ENCODE measurements at places on chromosomes 13 and 19.

- DNase-seq: no peak
Observed at GRCh38 chr19:7610491-7611240, 15.0 kb downstream of the CAMSAP3 start.

- no peak for DNase-seq
Observed at GRCh38 chr19:15900504-15900903, 2.6 kb upstream of the CYP4F2 start.

DNA sequence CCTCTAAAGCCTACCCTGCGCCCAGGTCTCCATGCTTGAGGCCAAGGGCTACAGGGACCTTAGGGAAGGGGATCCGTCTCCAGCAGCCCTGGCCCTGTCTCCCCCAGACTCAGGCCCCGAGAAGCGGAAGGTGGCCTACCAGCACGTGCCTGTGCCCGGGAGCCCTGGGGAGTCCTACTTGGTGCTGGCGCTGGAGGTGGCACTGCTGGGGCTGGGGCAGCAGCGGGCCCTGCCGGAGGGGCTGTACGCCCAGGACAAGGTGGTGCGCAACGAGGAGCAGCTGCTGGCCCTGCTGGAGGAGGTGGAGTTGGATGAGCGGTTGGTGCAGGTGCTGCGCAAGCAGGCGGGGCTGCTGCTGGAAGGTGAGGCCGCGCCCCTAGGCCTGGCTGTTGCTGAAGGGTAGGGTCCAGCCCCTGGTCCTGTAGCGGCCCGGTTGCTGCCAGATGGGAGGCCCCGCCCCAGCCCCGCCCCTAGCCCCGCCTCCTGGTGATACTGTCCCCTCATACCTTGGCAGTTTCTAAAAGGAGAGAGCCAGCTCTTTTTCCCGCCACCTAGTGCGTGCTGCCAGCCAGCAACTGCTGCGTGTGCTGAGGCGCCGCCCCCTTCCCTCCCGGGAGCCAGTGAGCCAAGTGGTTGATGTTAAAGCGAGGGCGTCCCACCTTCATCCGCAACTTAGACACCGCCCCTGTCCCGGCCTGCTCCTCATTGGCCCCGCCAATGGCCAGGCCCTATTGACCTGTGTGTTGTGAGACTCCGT lies 22.6 kb downstream of the ZSWIM4 start:
- peak; percentile 48 for DNase-seq

GRCh38 chr19:2663920-2664571 lies 38.4 kb downstream of the GNG7 start:
- no peak for DNase-seq

- peak; percentile 33 for DNase-seq
Observed at GRCh38 chr13:50512474-50513299, 330.8 kb downstream of the DLEU7 start.

DNA sequence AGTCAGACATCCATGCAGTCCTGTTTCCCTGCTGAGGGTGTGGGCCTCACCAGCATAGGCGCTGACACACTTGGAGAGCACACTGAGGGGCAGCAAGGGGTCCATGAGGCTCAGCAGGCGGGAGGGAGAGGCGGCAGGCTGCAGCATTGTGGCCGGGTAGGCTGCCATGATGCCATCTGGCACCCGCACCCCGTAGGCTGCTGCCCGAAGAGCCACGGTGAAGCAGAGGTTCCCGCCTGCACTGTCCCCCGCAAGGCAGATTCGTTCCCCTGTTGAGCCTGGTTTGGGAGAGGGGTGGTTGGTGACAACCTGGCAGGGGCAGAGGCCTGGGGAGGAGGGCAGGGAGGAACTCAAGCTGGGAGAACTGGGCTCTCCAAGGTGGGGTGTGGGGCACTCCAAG lies 16.0 kb upstream of the CNFN start:
- no peak for DNase-seq

DNA sequence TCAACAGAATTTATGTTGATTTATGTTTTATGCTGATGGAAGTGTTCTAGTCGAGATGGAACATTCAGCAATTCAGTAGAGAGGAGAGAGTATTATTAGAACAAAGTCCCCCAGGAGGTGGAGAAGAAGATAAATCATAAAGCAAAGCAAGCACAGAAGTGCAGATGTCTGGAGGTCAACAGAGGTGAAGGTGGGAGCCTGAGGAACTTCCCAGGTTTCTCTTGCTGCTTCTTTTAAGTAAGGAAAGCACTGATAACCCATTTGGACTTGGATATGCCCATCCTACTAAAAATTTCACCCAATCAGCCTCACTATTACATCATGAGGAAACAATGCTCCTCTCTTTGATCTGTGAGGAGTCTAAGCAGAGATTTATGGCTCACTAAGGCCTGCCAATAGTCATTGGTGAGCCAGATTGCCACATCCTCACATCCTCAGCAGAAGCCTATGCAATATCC lies 98.8 kb downstream of the EPSTI1 start:
- no peak for DNase-seq

GRCh38 chr13:33723365-33723764 lies 94.6 kb upstream of the RFC3 start:
- no peak for DNase-seq

- DNase-seq: no peak
Observed at GRCh38 chr13:40023595-40024203, 368.2 kb downstream of the COG6 start.

- no peak for DNase-seq
Observed at GRCh38 chr13:49220856-49221589, 885 bp downstream of the MLNR start.

GRCh38 chr13:27657724-27658123 lies 36.0 kb downstream of the POLR1D start:
- DNase-seq: no peak

- no peak for DNase-seq
Observed at GRCh38 chr13:110354715-110355473, 47.8 kb downstream of the COL4A2 start.

DNA sequence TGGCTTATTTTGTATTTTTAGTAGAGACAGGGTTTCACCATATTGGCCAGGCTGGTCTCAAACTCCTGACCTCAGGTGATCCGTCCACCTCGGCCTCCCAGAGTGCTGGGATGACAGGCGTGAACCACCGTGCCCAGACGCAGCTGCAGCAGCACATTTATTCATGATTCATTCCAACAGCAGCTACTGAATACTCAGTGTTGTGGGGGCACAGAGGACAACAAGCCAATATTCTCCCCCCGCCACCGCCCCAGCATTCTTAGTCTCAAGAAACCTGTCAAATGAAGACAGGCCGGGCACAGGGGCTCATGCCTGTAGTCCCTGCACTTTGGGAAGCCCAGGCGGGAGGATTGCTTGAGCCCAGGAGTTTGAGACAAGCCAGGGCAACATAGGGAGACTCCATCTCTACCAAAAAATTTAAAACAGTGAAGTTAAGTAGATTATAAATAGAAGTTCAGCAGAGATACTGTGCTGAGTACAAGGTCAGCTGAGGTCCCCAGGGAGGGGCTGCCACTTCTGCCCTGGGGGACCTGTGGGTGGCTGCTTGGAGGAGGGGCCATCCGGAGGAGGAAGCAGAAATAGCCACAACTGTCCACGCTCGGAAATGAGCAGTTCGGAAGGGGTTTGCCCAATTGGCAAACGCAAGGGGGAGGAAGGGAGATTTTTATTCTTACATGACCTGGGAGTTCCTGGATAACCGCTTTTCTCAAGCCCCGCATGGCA lies 4.3 kb downstream of the DOT1L start:
- no peak for DNase-seq

GRCh38 chr13:99352351-99353245 lies 45.4 kb upstream of the GPR183 start:
- DNase-seq: no peak

- no peak for DNase-seq
Observed at GRCh38 chr13:33229446-33230177, 55.9 kb downstream of the STARD13 start.

GRCh38 chr13:99659226-99659625 lies 158.0 kb downstream of the TM9SF2 start:
- no peak for DNase-seq

DNA sequence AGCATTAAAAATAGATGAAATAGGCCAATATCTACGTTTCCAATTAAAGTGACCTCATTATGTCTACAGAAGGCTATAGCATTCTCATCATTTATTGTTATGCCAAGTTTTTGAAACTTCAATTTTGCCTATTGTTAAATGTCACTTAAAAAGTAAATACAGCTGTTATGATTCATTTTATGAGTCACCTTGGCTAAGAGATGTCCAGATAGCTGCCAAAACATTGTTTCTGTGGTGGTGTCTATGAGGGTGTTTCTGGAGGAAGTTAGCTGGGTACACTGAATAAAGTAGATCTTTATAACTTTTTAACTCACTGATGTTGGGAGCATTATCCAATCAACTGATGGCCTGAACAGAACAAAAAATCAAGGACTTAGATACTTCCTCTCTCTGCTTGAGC lies 1209.7 kb upstream of the PCDH9 start:
- DNase-seq: no peak

DNA sequence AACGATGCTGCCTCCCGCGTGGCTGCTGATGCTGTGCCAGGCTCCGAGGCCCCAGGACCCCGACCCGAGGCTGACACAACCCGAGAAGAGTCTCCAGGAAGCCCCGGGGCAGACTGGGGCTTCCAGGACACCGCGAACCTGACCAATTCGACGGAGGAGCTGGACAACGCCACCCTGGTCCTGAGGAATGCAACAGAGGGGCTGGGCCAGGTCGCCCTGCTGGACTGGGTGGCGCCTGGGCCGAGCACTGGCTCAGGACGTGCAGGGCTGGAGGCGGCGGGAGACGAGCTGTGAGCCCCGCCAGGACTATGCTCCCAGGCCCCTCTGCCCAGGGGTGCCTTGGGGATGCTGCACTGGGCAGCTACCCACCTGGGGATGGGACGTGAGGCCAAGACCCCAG lies 10.7 kb downstream of the SIRT6 start:
- DNase-seq: no peak

- DNase-seq: no peak
Observed at GRCh38 chr19:34263745-34264237, 9.4 kb downstream of the GARRE1 start.

- no peak for DNase-seq
Observed at GRCh38 chr13:37816276-37816675, 53.3 kb downstream of the TRPC4 start.

DNA sequence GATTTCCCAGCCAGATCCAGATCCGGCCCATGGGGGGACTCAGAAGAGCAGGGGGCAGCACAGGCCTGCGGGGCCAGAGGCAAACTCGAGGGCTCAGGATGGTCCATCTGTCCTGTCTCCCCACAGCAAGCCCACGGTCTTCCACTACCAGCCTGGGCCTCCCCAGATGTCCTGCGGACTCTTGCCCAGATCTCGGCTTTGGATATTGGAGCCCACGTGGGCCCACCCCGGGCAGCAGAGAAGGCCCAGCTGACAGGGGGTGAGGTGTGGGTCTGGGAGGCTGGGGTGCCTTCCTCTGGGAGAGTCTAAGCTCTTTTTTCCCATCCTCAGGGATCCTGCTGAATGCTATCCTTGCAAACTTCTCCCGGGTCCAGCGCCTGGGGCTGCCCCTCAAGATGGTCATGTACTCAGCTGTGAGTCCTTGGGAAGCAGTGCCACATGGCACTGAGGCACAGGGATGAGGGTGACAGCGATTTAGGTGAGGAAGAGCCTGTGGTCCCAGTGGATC lies 3.4 kb downstream of the ACP4 start:
- no peak for DNase-seq

DNA sequence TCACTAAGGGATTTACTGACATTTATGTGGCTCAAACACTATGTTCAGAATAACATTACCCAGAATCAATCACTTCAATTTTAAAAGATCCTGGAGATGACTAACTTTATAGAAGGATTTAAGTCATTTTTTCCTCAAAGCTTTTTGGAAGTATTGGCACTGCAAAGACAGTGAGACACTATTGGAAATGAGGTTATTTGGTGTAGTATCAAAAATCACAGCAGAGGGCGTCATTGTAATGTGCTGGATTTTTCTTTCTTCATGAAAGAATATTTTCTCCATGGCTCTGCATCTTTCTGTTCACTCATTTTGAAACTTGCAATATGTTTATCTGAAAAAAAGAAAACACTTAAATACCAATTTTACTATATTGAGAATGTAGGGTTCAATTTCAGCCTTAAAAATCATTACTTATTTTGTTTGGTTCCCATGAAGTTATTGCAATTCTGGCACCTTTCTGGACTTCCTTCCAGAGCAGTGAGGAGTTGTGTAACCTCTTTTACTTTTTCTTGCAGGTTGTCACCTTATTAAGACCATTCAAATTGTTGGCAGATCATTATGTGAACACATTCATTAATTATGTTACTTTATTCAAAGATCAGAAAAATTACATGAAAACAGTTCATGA lies 3.7 kb upstream of the CSNK1A1L start:
- DNase-seq: no peak

DNA sequence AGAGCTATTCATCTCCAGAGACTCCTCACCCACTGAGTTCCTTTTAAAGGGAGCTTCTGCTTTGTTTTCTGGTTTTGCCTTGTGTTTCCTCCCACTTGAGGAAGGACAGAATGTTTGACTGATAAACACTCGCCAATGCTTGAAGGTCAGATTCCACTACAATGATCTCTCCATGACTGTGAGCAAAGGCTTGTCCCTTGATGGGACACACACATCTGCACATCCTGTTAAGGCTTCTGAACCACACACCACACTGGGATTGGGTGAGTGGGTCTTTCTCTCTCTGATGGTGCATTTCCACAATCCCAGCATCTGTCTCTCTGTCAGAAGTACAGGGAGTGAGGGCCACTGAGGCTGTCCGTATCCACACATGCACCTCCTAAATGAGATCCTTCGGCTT lies 245.3 kb downstream of the IRS2 start:
- no peak for DNase-seq

- no peak for DNase-seq
Observed at GRCh38 chr13:95697052-95697680, 20.2 kb downstream of the DNAJC3 start.

DNA sequence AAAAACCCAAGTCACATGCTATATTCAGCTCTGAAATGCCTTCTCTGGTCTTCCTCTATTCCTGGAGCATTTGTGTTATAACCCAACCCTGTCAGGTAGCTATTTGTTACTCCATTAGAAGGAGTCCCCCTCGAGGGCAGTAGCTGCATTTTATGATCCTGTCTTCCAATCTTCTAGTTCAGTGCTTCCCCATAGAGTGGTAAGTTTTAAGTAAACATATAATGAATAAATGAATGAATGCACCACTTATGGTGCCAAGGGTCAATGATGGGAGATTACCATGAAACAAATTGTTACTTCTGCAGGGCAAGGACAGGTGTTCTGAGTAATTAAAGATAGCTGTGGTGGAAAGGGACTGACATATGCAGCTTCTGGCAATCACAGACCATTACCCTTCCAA lies 4.0 kb downstream of the RASL11A start:
- DNase-seq: no peak

DNA sequence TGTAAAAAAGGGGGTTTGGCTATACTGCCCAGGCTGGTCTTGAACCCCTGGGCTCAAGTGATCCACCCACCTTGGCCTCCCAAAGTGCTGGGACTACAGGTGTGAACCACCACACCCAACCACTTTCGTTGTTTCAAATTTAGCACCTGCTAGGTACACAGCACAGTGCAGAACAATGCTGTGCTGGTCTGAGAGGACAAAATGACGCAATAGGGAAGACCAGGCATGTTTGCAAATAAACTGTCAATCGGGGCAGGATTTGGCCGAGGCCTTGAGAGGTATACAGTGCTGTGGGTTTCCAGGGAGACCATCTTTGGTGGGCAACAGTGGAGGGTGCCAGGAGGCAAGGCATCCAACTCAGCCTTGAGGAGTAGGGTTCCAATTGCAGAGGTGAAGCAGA lies 37.0 kb downstream of the ATP12A start:
- no peak for DNase-seq

Data from activated CD8-positive, alpha-beta memory T cell treated with anti-CD3 and anti-CD28 coated beads, Interleukin-2, amount 50 U/mL, for 4 hours (primary cell).